ENCODE measurements at places on chromosomes 12 and 14.

- no peak for DNase-seq
These were observed 24.3 kb upstream of the RPLP0 start for GRCh38 chr12:120225200-120225558.

DNA sequence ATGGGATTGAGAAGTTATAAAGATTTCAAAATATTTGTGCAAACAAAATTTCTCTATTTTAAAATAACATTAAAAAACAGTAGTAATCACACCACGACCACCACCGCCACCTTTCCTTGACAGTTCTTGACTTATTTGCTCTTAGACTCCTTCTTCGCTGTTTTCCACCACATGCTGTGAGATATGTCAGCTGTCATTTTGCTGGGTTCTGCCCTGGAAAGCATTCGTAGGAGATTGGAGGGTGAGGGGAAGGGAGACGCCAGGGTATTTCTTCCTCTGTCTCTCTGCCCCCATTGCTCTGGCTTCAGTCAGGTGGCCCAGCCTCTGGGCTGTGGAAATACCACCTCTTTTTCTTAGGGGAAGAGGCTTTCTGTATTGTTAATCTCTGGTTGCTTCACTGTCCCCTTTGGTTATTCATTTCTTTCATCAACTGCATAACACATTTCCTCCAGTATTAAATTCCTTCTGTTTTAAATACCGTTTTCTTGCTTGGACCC lies 186.2 kb downstream of the NEDD1 start:
- DNase-seq: no peak

DNA sequence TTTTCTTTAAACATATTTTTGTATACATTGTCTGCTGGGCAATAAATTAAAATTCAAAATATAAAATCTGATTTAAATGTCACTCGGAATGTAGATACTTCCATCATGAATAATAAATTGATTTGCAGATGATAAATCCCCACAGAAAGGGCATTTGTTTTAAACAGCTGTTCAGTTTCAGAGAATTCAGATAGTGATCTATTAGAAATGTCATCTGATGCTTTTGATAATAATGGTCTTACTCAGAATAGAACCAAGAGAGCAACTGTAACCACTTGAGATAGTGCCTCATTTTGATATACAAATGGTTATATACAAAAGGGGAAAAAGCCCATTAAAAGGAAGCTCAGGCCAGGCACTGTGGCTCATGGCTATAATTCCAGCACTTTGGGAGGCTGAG lies 43.4 kb downstream of the CDK17 start:
- no peak for DNase-seq

- no peak for DNase-seq
These were observed 36.7 kb upstream of the NKX2-8 start for GRCh38 chr14:36619131-36619530.

- no peak for DNase-seq
These were observed 26.4 kb upstream of the HIGD1C start for GRCh38 chr12:50925920-50926319.

DNA sequence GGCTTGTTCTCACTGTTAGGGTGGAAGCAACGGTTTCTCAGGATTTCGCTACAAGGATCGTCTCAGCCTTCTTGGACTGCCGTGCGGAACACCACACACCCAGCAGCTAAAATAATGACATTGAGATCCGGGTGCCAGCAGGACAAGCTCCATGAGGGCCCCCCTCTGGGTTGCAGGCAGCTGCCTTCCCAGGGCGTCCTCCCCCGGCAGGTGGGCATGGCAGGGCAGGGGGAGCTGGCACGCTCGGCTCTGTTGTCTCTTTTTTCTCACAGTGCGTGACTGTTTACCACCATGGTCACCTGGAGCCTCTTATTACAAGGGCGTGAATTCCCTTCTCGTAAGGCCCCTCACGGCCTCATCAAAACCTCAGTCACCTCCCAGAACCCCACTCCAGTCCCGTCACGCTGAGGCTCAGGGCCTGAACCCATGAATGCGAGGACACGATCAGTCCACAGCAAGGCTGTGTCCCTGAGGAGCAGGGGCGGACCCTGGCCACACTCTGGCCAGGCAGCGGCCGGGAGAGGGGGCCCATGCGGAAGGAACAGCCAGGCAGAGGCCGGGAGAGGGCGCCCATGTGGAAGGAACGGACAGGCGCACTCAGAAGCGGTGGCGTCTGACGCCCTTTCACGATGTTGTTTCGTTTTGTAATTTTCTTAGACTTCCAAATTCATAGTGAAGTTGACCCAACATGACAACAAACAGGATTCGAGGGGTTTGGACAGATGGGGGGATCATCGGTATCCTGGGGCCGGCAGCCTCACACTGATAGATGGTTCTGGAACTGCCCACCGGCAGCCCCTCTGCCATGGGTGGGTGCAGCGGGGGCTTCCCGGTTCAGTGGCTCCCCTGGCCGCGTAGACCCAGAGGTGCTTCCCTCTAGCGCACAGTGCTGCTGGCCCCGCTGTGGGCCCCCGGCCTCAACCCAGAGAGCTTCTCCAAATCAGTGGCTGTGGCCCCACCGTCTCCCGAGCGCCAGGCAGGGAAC lies 10.0 kb downstream of the LRCOL1 start:
- no peak for DNase-seq

DNA sequence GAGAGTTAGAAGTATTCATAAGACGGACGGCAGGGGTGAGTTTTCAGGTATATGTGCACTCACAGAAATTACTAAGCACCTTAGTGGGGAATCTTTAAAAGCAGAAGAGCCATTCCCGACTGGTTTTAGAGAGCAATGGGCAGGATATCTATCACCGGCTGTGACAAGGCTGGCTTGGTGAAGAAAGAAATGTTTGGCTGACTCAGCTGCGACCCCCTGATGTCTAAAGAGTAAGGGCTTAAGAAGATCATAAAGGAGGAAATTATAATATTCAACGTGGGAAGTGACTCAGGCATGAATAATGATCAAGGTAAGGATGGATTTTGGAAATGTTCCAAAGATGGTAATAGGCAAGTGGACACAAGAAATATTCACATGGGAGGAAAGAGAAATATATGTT lies 407.6 kb downstream of the TMEM132D start:
- DNase-seq: peak; percentile 3

DNA sequence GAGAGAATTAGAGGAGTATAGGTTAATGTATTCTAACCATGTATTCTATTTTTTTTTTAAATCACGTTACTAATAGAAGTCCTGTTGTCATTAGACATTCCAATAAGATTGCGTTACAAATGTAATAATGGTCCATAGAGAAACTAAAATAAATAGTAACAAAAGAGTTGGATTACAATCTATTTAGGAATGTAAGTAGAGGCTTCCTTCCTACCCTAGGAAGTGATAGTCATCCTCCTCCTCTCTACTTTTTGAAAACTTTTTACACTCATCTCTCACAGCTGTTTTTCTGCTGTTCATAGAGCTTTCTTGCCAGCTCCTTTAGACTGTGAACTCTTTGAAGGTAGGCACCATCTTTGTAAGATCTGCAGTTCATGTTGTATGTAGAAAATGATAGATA lies 23.6 kb downstream of the TRHDE start:
- DNase-seq: no peak

DNA sequence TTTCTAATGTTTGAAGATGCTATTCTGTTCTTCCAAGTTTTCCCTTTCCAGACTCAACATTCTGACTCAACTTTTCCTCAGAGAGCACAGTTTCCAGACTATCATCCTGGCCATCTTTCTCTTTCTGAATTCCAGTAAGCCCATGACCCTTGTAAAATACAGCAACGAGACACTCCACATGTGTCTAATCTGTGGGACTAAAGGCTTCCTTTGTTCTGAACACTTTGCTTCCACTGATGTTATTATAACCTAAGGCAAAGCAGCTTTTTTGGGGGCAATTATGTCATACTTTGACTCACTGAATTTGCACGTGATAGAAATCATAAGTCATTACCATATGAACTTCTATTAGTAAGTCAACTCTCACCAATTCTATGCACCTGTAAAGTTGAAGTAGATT lies 6.3 kb upstream of the ART4 start:
- DNase-seq: no peak

DNA sequence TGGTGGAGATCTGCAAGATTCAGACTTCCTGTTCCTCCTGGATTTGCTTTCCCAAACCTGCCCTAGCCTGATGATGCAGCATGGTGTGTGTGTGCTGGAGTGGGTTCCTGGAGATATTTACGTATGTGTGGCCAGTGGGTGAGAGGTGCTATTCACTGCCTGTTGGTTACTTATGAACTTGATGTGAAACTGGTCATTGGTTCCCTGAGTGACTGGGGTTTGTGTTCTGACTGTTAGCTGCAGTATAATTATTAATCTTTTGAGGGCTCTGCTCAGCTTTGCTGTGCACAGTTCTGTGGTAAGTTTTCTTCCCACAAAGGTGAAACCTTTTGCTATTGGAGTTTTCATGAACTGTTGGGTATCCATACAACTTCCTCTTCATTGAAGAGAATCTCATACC lies 541.8 kb upstream of the FBXO33 start:
- no peak for DNase-seq

- no peak for DNase-seq
These were observed 127.0 kb downstream of the TSPAN9 start for GRCh38 chr12:3204143-3204542.

All from smooth muscle cell of the brain vasculature (primary cell).